NCI-H2171 treated with DMSO at 0.1 percent for 48 hours (cell line): ENCODE measurements at places on chromosomes 3 and 15.

DNA sequence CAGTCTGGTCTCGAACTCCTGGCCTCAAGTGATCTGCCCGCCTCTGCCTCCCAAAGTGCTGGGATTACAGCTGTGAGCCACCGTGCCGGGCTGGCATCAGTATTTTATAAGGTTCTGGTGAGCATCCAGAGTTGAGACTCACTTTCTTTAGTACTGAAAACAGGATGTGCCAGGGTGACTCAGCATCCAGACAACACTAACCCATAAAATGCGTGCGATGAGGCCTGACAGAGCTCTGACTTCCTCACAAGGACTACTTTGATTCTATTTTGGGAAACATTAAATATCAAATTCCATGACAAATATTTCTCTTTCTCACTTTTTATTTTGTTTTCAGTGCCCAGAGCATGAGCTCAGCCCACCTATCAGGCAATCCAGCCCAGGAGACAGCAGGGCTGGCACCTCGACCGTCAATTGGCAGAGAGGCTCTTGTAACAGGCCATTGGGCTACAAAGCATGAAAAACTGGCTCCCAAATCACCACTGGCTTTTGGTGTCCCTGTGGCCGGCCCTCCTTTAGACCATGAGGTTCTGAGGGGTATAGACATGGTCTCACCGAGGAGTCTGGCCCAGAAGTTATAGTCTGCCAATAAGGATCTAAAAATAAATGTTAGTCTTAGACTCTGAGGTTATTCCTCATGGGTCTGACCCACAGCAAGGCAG, 75.0 kb downstream of the FEM1B start:
- no peak for DNase-seq

DNA sequence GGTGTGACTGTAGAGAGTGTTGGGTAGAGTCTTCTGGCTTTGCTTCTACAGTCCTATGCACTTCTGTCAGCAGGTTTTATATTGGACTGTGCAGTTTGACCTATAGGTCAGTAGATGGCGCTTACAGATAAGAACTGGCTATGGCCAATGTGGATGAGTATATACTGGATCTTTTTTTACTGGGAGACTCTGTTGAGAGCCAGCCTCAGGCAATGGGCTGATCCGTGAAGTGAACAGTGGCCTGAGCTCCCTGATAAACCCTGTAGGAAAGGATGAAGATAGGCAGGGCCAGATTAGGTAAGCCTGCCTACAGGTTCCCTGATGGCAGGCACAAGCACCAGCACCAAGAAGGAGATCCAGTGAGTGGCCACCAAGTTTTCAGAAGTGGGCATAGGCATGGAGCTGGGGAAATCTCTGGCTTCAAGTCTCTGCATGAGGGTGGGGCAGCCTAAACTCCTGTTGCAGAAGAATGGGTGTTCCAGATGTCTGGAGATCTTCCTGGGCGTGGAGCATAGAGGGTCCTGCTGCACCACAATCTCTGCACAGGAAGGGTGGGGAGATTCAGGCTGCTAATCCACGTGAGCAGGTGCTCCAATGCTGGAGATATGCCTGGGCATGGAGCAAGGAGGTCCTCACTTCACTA, 326.0 kb upstream of the SGO1 start:
- peak; percentile 65 for DNase-seq

GRCh38 chr3:7964899-7965298, 536.7 kb upstream of the LMCD1 start:
- DNase-seq: no peak

- no peak for DNase-seq
These were observed 539.1 kb upstream of the ROBO2 start for GRCh38 chr3:76500746-76501275.
